ENCODE measurements at places on chromosomes 13 and 19. TPM values are rescaled to one million over a fixed set of nuclear protein-coding genes. Genes with fewer than 3 reads are reported as not detected.

The WDR18 gene
- polyA plus RNA-seq: 35.5 TPM

The ZNF17 gene
- polyA plus RNA-seq: 15.1 TPM

- no peak for DNase-seq
These were observed 340.5 kb downstream of the ZNF536 start for GRCh38 chr19:30712431-30713337.

DNA sequence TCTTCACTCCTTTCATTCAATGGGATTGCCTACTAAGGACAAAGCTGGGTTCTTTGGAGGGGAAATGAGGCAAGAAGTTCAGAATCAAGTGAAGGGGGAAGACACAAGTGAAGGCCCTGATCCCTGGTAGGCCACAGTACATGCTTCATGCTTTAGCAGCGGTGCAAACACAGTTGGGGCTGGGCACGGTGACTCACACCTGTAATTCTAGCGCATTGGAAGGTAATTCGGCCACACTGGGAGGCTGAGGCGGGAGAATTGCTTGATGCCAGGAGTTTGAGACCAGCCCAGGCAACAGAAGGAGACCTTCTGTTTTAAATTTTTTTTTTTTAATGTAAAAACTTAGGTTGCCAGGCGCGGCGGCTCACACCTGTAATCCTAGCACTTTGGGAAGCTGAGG lies 23.4 kb upstream of the GATAD2A start:
- DNase-seq: no peak

- no peak for DNase-seq
These were observed 9.7 kb downstream of the R3HDM4 start for GRCh38 chr19:903266-903797.

GRCh38 chr13:63896321-63896720 lies 2480.7 kb upstream of the PCDH20 start:
- peak; percentile 14 for DNase-seq

DNA sequence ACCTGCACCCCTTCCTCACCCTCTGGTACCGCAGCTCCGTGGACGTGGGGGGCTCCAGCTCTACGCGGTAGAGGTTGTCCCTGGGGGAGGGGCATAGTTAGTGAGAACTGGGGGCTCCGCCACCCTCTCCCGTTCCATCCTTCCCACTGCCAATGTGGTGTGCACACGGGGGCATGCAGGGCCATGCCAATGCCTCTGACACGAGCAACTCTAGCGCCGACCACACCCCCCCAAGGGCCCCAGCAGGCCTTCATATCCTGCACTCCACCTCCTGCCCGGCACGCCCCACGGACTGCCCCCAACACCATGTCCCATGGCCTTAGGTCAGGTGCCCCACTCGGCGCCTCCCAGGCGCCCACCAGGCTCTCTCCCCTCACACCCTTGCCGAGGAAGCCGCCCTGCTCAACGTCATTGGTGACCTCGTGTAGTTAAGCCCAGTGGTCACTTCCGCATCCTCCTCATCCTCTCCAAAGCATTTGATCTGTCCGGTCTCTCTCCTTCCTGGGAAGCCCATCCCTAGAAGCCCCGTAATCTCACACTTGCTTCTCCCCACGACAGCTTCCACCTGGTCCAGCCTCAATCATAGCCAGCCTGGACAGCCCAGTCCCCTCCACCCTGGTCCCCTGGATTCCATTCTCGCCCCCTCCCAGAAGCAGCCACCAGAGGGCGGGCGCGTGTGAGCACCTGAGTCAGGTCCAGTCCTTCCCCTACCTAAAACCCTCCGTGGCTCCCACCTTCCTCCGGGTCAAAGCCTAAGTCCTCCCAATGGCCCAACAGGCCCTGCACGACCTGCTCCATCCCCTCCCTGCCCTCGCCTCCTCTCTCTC lies 2.1 kb downstream of the SEMA6B start:
- no peak for DNase-seq

DNA sequence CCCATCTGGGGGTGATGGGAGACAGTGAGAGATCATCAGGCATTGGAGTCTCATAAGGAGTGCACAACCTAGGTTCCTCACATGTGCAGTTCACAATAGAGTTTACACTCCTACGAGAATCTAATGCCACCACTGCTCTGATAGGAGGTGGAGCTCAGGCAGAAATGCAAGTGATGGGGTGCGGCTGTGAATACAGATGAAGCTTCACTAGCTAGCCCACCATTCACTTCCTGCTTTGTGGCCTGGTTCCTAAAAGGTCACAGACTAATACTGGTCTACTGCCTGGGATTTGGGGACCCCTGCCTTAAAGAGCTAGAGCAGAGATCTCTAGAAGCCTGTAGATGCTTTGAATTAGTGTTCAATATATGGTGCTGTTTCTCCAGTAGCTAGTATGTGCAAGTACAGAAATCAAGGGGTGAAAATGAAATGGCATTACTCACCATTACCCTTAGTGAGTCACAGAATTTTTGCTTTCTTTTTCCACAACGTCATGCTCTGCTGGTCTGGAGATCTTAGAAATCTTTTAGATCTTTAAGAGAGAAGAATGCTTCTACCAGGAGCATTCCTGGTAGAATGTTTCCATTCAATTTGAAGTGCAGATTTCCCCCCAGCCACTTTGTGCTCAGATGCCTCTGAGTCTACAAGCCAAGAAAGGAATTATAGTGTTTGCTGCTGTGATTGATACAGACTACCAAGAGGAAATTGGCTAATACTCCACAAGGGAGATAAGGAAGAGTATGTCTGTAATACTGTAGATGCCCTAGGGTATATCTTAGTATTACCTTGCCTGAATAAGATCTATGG lies 2301.2 kb downstream of the PCDH9 start:
- no peak for DNase-seq
